ENCODE measurements at places on chromosomes 4 and X. TPM values are rescaled to one million over a fixed set of nuclear protein-coding genes. Genes with fewer than 3 reads are reported as not detected.

GRCh38 chrX:54178100-54178940 is 4.7 kb downstream of the FAM120C start:
- DNase-seq: peak; percentile 76

GRCh38 chr4:77169481-77169880 is 12.5 kb downstream of the CCNG2 start:
- no peak for DNase-seq

DNA sequence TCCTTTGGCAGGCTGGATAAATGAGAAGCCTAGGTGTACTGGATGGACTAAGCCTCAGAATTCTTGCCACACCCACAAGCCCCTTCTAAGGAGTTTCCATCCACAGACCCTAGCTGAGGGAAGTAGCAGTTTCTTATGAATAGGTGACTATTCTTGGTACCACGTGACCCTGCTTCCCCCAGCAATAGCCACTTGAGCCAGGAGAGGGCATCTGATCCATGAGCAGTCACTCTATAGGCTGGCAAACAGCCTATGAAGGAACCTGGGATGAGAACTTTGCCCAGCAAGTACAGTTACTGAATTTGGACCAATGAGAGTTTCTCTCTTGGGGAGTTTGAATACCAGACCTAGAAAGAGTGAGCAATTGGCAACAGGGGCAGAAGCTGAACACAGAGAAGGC is 84.0 kb downstream of the RTL9 start:
- peak; percentile 62 for DNase-seq

GRCh38 chr4:5424211-5424610 is 284.1 kb downstream of the EVC2 start:
- no peak for DNase-seq

DNA sequence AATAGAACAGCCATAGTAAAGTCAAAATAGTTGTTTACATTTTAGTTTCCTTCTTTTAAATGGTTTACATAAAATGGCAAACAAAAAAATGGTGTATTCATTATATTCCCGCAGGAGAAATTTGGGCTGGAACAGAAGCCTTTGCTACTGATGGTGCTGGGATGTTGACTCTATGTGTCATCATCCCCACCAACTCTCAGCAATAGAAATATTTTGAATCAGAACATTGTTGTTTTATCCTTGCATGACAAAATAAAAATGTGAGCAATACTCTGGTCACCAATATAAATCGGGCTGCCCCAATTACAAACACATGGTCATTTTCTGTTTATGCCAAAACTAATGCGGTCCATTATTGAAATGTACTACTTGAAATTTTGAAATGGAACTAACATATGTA is 1131.6 kb upstream of the PCDH7 start:
- no peak for DNase-seq

GRCh38 chr4:112289407-112290253 is 3.9 kb upstream of the TIFA start:
- DNase-seq: no peak

DNA sequence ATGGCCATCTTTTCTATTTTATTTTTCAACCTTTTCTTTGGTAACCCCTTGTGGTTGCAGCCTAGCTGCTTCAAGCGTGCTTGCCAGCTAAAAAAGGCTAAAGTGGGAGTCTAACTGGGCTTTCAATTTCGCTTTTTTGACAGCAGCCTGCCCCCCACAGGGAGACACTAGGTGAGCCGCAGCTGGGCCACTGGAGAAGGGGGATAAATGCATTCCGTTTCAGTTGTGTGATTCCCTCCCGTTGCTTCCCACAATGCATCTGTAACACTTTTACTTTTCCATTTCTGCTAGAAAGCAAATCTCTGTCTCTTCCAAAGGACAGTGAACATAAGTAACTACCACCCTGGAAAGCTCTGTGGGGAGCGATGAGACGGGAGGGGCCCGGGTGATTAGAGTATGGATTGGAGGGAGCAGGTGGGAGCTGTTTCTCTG is 86.3 kb upstream of the RAPGEF2 start:
- DNase-seq: no peak

- DNase-seq: no peak
These were observed 155.6 kb downstream of the BMPR1B start for GRCh38 chr4:94913316-94913715.

DNA sequence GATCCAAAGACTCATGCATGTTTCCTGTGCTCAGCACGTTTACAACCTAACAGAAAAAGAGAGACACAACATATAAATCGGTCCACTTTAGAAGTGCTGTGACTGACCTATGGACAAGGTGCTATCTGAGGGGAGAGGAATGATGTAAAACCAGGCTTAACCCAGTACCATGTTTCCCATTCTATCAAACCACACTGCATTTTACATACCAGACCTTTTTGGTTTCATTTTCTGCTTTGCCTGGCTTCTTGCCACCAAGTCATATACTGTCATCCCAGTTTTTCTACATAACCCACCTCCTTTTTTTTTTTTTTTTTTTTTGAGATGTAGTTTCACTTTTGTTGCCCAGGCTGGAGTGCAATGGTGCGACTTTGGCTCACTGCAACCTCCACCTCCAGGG is 82.2 kb downstream of the KLF8 start:
- no peak for DNase-seq

- DNase-seq: no peak
These were observed 7.6 kb downstream of the ARSJ start for GRCh38 chr4:113971706-113972360.

GRCh38 chrX:39174772-39175417 is 373.6 kb downstream of the MID1IP1 start:
- DNase-seq: peak; percentile 20

GRCh38 chr4:171983935-171984805 is 171.0 kb downstream of the GALNTL6 start:
- no peak for DNase-seq

- DNase-seq: peak; percentile 46
These were observed 568 bp downstream of the FHDC1 start for GRCh38 chr4:152936446-152937335.

DNA sequence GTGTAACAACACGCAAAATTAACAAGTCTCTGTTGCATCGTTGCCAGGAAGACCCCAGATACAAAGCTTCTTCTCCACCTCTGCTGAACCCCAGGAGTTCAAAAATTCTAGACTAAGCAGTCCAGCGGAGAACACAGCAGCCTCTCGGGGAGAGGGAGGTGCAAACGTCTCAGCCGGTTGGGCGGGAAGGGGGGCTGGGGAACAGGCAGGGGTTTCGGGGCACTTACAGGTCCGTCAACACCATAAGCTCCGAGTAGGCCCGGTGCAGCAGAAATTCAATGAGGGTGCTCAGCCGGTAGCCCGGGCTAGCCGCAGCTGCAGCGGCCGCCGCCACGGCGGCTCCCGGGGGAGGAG is 394 bp downstream of the MED14 start:
- peak; percentile 10 for DNase-seq

GRCh38 chr4:113659127-113659526 is 102.4 kb downstream of the CAMK2D start:
- DNase-seq: no peak

- no peak for DNase-seq
These were observed 759.9 kb downstream of the PDHA2 start for GRCh38 chr4:96599752-96600151.

The TEX11 gene
- total RNA-seq: not detected

The HTT gene
- 54.4 TPM for total RNA-seq

The XG gene
- not detected for total RNA-seq

The GAGE2A gene
- total RNA-seq: not detected

The SPANXA2 gene
- total RNA-seq: not detected

The HSD17B13 gene
- total RNA-seq: not detected

The CYLC1 gene
- total RNA-seq: not detected

The FGF13 gene
- 0.75 TPM for total RNA-seq

The TTC29 gene
- total RNA-seq: not detected

The LGI2 gene
- not detected for total RNA-seq

The FRMPD3 gene
- not detected for total RNA-seq

The TLR3 gene
- 6.5 TPM for total RNA-seq

The BCORL1 gene
- 5.1 TPM for total RNA-seq

The PFKFB1 gene
- total RNA-seq: 0.27 TPM

The GAGE12F gene
- total RNA-seq: not detected
